ENCODE measurements at places on chromosomes 7 and 10.
A peak's percentile ranks its signal among the peaks of the same experiment; 100 is the strongest.

DNA sequence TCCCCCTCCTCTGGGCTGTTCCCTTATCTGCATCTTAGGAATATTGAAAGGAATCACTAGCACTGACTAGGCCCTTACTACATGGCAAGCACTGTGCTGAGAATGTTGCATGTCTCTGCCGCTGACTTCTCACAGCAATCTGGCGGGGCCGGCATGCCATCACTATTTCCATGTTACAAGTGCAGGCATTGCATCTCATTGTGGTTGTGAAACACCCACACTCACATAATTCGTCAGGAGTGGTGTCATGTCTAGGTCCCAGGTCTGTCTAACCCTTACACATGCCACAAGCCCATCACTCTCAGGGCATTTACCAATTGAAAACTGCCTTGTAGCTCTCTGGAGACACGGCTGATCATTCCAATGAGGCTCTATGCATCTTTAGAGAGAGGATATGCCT is 8.5 kb upstream of the IL2RA start:
- no peak for DNase-seq

GRCh38 chr7:30727061-30727945 is 24.6 kb upstream of the INMT start:
- no peak for DNase-seq

DNA sequence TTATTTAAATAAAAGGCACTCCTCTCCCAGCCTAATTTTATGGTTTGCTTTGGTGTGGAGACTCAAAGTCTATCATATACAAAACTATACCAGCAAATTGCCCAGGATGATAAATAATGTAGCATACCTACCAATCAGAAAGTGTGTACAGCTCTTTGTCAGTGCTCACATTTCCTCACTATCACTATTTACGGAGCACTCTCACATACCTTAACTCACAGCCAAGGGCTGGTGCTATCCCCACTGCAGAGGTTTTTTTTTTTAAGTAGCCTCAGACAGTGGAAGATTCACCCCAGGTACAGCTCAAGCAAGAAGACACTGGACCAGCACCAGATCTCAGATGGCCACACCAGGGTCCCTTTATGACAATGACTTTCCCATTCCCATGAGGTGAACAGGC is 2.5 kb downstream of the PDLIM1 start:
- DNase-seq = no peak

- no peak for DNase-seq
These were observed 150.9 kb downstream of the UBE2H start for GRCh38 chr7:129801882-129802281.

- peak; percentile 20 for DNase-seq
These were observed 349.9 kb downstream of the KCNMA1 start for GRCh38 chr10:77287647-77288120.

- no peak for DNase-seq
These were observed 346.3 kb downstream of the DNAJB6 start for GRCh38 chr7:157682946-157683746.

- no peak for DNase-seq
These were observed 172.4 kb downstream of the ARHGAP12 start for GRCh38 chr10:31756101-31756728.

DNA sequence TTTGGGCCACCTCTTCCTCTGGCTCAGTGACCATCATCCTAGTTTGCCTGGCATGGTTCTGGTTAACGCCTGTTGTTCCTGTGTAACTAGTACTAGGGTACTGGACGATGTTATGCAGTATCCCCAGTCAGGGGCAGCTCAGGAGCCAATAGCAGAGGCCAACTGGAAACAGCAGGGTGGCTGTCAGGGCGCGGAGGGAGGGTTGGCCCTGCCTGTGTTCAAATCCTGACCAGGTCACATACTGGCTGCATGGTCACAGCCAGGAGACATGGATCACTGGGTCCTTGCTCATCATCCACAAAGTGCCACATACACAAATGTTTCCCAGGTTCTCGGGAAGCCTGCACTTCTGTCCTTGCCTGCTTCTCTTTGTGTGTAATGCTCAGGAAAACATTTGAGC is 12.3 kb upstream of the RBP3 start:
- no peak for DNase-seq

DNA sequence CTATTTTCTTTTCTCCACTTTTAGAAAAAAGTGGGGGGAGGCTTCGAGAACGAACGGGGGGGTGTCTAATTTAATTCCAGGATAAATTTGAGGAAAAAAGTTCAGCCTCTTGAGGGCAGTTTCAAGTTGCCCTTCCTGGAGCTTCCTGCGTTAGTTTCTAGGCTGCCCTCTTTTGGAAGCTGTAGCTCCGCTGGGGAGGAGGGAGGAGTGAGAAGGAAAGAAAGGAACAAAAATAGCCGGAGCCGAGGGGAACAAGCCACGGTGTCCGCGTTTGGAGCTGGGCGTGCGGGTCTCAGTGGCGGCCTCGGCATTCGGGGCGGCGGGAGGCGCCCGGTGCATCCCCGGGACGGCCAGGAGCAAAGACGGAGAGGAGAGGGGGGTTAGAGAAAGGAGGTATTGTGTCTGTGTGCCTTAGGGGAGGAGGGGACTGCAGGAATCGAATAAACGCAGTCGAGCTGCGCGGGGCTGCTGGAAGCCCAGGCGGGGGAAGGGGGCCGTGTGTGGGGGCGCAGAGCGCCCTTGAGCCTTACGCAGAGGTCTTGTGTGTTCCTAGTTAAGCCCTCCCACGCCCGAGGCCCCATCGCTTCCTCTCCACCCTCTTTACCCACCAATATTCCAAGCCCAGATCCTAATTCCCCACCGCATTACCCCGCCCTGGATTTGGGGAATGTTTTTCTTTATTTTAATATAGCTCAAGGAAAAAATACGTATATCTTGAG is 2.0 kb upstream of the TNRC18 start:
- peak; percentile 74 for DNase-seq

DNA sequence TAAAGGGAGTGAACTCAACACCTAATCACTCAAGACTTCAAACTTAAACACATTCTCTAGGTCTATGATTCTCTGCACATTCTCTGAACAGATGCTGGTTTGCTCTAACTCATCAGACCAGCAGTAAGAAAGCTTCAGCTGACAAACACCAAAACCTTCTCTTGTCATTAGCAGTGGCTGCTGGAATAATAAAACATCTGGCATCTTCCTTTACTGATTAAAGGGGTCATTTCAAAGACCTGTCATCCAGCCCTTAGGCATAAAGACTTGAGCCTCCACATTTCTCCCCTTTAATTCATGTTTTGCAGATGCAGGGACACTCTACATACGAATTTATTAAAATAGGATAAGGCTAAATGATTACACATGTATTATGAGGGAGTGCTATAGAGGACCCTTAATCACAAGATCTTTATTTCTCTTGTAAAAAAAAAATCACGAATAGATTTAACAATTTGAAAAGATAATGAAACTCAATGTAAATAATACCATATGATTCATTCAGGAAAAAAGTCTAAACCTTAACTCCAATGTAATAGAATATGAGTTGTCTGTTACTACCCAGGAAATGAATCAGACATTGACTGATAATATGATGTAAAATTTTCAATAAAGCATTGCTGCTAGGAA is 152.4 kb upstream of the GNAI1 start:
- DNase-seq = no peak

DNA sequence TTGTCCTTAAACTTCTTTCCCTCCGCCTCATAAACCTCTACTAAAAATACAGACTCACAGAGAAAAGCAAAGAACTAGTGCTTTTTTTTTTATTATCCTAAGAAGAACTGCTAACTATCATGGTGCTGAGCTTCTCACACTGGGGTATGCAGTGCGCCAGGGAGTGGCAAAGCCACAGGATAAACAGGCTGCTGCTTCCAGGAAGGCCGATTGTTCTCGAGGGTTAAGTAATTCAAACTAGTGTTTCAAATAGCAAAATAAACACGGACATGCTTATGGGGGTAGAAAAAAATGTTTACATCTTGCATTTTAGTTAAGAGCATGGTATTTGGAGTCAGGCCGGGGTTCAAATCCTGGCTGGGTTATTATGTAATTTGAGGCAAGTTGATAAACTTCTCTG is 157.0 kb downstream of the TAX1BP1 start:
- peak; percentile 55 for DNase-seq

- DNase-seq = peak; percentile 10
These were observed 81.5 kb upstream of the DIP2C start for GRCh38 chr10:770975-771374.

DNA sequence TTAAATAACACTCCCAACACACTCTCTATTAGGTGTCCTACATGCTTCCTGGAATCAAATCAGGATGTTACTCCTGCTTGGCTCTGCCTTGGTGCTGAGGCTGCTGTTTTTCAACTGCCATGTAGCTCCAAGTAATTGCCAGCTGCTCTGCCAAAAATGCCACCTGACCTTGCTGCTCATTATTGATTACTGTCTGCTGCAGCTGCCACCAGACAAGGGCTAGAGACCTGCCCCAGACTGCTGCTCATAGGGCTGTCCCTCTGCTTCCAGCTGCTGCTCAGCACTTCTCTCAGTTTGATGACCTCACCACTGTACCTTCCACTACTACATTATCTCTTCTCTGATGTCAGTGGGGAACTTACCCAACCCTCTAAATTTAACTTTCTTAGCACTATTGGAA is 102.5 kb downstream of the PCLO start:
- no peak for DNase-seq

DNA sequence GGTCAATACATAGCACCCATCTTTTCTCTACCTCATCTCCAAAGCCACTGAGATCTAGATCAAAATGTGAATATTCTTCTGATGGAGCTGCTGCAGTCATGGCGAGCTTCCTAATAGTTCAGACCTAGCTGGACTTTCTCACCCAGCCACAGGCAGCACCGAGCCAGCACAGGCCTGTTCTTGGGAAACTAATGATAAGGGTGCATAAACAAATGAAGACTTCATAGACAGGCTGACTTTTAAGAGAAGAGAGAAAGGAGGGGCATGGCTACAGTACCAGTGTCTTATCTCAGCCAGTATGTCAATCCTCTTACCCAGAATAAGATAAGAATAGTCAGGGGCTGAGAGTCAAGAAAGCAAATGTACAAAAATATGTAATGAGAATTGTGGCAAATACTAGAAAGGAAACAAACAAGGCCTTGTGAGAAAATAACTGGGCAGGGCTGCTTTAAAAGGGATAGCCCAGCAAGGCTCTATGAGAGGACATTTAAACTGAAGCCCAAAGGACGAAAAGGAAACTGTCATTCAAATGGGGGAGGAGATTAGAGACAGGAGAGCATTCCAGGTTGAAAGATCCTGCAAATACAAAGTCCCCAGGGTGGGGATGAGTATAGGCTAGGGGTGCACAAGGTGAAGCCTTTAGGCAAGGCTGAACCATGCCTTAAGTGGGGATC is 21.8 kb upstream of the CDK14 start:
- DNase-seq = no peak

- no peak for DNase-seq
These were observed 551.2 kb upstream of the ANKRD30A start for GRCh38 chr10:36574207-36574606.

- DNase-seq = no peak
These were observed 121.3 kb downstream of the ZNF248 start for GRCh38 chr10:37736120-37736519.

- DNase-seq = no peak
These were observed 13.6 kb downstream of the HOXA1 start for GRCh38 chr7:27082171-27082570.

DNA sequence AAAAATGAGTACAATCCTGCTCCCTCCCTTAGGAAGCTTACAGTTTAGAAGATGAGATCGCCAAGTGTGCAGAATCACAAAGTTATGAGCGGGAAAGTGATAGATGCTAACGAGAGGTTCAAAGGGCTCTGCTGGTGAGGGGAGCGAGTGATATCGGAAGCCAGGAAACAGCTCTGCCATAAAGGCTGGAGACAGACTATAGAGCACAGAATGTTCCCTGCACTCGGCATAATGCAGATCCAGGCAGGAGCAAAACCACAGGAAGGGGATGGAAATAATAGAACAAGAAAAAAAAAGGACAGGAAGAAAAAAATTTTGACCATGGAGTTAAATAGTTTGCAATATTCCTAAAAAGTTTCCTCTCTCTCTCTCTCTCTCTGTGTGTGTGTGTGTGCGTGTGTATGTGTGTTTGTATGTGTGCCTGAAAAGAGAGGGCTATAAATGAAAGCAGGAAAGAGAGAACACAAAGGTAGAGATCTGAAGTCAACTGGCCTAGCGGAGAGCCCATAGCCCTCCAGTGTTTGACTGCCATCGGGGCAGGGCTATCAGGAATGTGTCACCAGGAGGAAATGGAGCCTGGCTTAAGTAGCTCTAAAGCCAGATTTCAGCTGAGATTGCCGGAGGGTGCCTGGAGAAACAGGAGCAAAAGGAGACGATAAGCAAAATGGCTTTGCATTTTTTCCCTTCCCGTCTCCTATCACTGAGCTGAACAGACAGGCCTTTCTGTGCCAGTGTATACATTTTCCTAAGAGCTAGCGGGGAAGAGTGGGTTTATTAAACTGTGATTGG is 175.8 kb upstream of the LYZL1 start:
- DNase-seq = no peak

DNA sequence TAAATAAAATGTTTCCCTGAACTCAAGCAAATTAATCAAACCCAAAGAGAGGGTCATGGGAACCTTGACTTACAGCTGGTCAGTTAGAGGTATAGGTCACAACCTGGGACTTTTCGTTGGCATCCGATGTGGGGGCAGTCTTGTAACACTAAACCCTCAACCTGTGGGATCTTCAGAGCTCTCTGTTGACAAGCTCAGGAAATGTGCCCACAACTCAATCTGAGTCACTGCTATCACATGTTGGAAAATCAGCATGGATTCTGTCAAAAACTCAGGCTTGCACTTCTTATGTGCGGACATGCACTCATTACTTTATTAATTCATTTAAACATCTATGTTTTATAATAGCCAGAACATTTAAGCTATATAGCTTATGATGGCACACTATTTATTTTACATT is 424.6 kb upstream of the SORCS1 start:
- no peak for DNase-seq

DNA sequence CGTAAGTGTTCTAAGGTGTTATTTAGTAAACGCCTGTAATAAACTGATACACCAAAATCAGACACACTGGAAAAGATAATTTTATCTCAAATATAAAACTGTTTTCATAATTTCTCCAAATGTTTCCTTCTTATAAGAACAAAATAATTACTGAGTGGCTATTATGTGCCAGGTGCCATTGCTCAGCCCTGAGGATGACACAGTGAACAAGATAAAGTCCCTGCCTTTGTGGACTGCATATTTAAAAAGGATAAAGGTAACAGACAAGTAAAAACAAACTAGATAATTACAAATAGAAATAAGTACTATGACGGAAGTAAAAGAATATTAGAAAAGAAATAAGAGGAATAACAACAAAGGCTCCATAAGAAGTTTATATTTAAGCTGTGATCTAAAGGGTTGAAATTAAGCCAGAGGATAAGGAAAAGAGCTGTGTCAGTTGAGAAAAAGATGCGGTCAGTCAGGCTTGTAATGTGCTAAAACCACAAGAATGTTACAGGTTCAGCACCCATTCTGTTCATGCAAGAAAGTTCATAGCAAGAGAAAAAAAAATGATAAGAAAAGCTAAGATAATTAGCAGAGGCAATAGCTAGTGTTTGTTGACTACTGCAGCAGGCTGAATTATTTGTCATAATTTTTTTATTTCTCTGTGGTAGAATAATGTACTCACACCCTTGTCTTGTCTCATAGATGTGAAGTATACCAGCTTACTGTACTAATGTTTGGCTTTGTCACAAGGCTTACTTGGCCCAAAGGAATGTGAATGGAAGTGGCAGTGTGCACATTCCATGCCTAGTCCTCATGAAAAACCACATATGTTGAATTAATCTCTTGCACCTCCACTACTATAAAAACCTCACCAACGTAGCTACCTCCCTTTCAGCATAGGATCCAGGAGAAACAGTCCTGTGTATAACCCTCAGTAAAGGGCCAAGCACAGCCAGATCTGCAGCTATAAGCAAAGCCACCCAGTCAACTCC is 75.1 kb downstream of the CRPPA start:
- peak; percentile 32 for DNase-seq

GRCh38 chr7:50226669-50227068 is 77.8 kb upstream of the IKZF1 start:
- no peak for DNase-seq

- no peak for DNase-seq
These were observed 153.7 kb downstream of the DNAJB9 start for GRCh38 chr7:108723381-108723814.

Data from colonic mucosa (tissue), 4 donors.